ENCODE measurements at places on chromosomes 11 and 22.

GRCh38 chr11:56917708-56918400 is 70.9 kb upstream of the OR5AK2 start:
- DNase-seq = no peak

- DNase-seq = no peak
These were observed 61.4 kb upstream of the PTPRJ start for GRCh38 chr11:47918882-47919495.

DNA sequence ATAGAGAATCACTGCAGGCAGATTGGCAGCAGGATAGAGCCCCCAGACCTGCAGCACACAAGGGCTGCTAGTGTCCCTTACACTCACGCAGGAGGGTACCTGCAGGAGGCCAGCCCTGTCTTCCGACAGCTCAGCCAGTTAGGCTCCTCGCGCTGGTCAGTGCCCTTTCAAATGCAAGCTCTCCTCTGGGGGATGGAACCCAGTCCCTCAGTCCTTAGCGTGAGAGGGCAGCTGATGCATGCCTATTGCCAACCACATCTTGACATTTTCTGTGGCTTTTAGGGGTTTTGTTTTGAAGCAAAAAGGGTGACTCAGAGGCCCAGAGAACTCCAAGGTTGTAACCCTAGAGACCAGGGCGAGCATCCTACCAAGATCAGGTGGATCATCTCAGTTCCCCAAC is 40.0 kb downstream of the WNT11 start:
- no peak for DNase-seq

GRCh38 chr22:45090497-45090910 is 73.2 kb upstream of the NUP50 start:
- DNase-seq = no peak

DNA sequence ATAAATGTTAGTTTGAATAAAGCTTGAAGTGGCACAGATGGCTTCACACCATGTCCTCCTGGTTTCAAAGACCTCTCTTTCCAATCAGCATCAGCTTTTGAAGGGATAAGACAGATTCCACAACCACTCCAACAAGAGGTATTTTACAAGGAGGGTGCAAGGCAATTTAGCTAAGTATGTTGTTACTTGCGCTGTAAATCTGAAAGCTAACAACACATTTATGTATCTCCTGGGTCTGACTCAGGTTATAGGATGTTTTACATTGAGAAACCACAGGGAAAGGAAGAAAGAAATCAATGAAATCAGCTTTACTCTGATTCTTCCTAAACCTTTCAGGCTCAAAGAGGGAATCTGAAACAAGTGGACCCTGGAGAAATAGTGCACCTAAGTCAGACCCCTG is 12.1 kb downstream of the CWC15 start:
- DNase-seq = no peak

GRCh38 chr11:46529095-46529905 is 64.5 kb downstream of the AMBRA1 start:
- DNase-seq = peak; percentile 51

DNA sequence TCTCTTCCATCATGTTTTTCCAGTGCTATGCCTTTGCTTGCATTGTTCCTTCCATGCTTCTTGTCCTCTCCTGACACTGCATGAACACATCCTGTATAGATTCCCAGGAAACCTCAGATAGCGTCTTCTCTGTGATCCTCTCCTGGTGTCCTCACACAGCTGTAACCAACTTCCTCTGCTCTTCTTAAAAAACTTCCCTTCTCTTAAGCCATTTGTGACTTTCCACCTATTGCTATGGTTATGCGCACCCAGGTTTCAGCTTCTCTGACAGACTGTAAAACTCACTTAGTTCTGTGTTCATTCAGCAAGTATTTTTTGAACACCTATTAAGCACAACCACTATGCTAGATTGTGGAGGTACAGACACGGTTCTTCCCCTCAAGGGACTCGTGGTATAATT is 5.1 kb upstream of the APLP2 start:
- no peak for DNase-seq

DNA sequence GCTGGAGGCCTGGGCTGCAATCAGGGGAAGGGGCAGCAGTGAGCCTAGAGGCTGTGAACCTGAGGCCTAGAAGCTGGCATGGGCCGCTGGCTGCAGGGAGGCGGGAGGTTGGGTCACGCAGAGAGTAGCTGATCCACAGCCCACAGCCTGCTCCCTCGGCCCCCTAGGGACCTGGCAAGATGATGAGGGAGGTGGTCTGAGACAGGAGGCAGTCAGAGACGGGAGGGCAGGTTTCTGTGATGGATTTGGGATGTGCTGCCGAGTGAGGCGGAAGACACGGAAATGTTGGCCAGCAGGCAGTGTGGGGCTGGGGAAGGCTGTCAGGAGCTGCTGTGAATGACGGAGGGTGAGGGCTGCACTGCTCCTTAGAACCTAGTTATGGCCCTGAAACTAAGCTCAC is 22.7 kb downstream of the LRFN4 start:
- no peak for DNase-seq

GRCh38 chr22:46803936-46804335 is 41.5 kb downstream of the TBC1D22A start:
- no peak for DNase-seq

- DNase-seq = no peak
These were observed 590 bp downstream of the ATG13 start for GRCh38 chr11:46617972-46618314.

DNA sequence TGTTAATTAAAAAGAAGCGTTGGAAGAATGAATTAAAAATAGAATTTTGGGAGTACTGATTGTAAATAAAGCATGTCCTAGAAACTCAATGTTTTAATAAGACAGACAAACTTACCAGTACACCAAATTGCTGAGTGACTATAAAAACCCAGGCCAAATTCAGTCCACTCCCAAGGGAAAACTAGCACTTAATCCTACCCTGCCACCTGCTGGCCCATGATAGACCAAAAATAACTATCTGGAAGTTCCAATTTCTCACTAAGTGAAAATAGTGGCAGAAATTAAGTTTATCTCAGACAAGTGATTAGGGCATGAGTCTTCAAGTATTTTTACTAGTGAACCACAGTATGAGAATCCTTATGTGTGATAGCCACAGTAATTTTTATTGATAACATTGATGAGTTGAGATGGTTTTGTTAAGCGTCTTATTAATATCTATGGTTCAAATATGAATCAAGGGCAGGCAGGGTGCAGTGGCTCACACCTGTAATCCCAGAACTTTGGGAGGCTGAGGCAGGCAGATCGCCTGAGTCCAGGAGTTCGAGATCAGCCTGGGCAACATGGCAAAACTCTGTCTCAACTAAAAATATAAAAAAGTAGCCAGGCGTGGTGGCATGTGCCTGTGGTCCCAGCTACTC is 9.8 kb upstream of the DDX10 start:
- DNase-seq = no peak

DNA sequence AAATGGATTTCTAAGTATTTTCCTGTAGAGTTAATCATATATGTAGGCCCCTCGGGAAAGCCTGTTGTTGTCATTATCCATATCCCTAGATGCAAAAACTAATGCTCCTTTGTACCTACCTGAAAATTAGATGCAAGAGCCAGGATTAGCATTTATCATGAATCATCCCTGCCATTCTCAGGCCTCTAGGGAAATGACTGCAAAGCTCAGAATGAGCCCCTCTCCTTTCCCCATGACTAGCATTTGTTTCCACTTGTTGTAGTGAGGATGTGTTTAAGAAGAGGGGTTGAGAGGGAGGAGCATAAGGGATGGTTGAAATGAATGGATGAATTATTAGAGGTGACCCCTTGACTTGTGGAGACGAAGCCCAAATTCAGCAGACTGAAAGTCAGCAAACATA is 537.9 kb downstream of the NTM start:
- DNase-seq = no peak

- no peak for DNase-seq
These were observed 43.9 kb downstream of the ADM start for GRCh38 chr11:10348650-10349280.

- no peak for DNase-seq
These were observed 13.4 kb upstream of the CTSD start for GRCh38 chr11:1776944-1777715.
